NCI-H2081 treated with DMSO at 0.1 percent for 48 hours (cell line): ENCODE measurements at places on chromosomes 16 and 17.

DNA sequence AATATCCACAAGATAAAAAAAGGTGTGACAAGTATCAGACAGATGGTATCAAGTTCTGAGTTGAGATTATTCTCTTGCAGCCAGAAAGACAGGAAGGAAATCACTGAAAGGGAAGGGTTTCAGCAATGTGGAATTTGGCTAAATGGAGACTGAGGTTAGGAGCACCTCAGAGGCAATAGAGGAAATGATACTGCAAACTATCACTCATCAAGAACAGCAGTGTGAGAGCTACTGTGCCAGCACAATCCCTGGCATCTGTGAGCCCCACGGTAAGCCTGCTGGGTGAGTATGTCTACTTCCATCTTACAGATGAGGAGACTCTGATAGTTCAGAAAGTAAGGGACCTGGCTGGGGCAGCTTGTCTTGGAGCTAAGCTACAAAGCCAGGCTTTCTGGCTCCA lies 162.0 kb downstream of the SALL1 start:
- DNase-seq, result no peak

DNA sequence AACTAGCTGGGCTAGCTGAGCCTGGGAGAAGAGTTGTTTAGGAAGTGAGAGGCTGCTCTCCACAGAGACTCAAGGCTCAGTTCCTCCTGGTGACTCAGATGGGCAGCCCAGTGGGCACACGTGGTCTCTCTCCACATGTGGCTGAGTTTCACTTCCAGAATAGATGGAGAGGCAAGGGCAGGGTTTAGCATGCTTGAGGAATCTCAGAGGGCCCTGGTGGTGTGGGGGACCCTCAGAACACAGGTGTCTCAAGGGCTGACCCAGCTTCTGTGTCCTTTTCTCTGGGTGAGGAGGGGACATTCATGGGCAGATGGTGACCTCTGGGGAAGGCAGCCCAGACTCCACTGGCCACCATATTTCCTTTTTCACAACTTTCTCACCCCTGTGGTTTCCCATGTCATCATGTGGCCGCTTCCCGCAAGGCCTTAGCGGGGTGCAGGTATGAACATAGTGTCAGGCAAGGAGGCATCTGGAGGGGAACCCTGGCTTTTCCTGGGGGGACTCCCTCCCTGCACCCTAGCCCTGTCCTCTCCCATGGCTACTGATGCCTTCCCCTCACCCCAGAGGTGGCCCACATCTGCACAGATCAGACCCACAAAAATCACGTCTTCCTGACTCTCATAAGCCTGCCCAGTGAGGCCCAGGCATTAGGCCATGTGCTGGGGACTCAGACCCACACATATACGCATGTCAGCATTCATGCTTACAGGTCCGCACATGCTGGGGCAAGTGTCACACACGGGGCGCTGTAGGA lies 3.3 kb downstream of the GRN start:
- DNase-seq, result no peak

- DNase-seq, result no peak
These were observed 64.6 kb downstream of the GTF3C1 start for GRCh38 chr16:27485126-27485525.

GRCh38 chr16:74034200-74034599 lies 262.4 kb upstream of the PSMD7 start:
- no peak for DNase-seq

GRCh38 chr17:82180776-82181528 lies 31.7 kb downstream of the CCDC57 start:
- DNase-seq, result no peak

DNA sequence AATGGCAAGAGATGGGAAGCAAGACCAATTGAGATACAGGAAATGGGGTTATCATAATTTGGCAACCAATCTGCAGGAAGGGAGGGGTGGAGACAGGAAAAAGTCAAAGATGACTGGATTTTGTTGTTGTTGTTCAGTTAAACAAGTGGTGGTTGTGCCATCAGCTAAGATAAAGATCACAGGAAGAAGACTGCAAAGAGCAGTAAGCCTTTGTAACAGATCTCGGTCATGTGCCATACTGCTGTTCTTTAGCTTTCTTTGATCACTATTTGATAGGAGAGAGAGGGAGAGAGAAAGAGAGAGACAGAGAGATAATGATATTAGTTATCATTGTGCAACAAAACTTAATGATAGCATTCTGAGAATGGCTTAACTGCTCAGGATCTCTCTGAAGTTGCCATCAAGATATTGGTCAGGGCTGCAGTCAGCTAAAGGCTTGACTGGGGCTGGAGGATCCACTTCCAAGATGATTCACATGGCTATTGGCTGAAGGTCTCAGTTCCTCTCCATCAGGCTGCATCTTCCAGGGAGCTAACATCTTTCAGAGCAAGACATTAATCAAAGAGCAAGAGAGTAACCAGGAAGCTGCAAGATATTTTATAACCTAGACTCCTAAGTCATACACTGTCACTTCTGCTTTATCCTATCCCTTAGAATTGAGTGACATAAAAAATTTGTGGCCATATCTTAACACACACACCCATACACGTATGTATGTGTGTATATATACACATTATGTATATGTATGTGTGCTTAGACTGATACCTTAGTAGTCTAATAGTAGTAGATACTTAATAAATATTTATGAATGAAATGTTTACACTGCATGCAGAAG lies 405.0 kb downstream of the SHISA9 start:
- DNase-seq, result no peak

DNA sequence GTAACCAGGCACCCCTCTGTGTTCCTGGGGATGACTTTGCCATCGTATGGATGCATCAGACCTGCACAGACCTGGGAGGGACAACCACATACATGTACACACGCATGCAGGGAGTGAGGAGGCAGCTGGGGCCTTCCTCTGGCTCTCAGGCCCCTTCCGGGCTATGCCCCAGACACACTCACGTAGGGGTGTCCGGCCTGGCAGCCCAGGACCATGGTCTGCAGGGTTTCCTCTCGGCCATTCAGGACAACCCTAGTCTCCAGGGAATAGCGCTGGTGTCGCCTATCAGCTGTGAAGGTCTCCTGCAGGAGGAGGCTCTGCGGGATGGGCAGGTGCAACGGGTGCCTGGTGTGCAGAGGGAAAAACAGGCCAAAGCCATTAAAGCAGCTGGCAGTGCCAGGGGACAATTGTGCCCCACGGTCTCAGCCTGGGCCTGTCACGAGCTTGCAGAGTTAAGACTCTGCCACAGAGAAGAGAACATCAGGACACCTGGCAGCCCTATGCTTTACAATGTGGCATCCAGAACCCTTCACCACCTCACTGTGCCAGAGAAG lies 101.4 kb downstream of the RMI2 start:
- no peak for DNase-seq
